A549 treated with AZD2906 at 1 μM for 4 hours (cell line): ENCODE measurements at places on chromosomes 1 and 21. TPM values are rescaled to one million over a fixed set of nuclear protein-coding genes. Genes with fewer than 3 reads are reported as not detected.

FOXO6 gene
- 0.42 to 1.0 TPM (median 0.96 TPM) in 5 replicates for total RNA-seq

NPHS2 gene
- not detected in 5 replicates for total RNA-seq

OR2W3 gene
- not detected in 5 replicates for total RNA-seq

BMP8B gene
- 4.2 to 5.2 TPM (median 5.0 TPM) in 5 replicates for total RNA-seq

PRR9 gene
- total RNA-seq: 0.05 TPM in 1 of 5 replicates, not detected in the others

KRTAP12-2 gene
- not detected in 5 replicates for total RNA-seq

ANGPTL7 gene
- not detected in 5 replicates for total RNA-seq

PDZK1 gene
- total RNA-seq: 0.56 to 1.2 TPM (median 0.83 TPM) in 5 replicates

KISS1 gene
- total RNA-seq: 0.36 to 0.70 TPM (median 0.49 TPM) in 4 of 5 replicates, not detected in the other

CELA3A gene
- total RNA-seq: not detected in 5 replicates

LRRC3 gene
- total RNA-seq: 1.8 to 2.4 TPM (median 2.1 TPM) in 5 replicates

OTUD3 gene
- total RNA-seq: 2.5 to 2.8 TPM (median 2.6 TPM) in 5 replicates

CC2D1B gene
- 18.2 to 22.9 TPM (median 20.6 TPM) in 5 replicates for total RNA-seq

MIXL1 gene
- total RNA-seq: 0.05 to 0.09 TPM (median 0.07 TPM) in 4 of 5 replicates, not detected in the other

GBP5 gene
- 0.05 to 0.06 TPM in 2 of 5 replicates, not detected in the others for total RNA-seq

C1orf185 gene
- not detected in 5 replicates for total RNA-seq

ATP1A4 gene
- 0.07 TPM in 1 of 5 replicates, not detected in the others for total RNA-seq

FAM3B gene
- total RNA-seq: not detected in 5 replicates

UTS2 gene
- total RNA-seq: 0.18 TPM in 1 of 5 replicates, not detected in the others

GUCA2A gene
- 0.13 TPM in 1 of 5 replicates, not detected in the others for total RNA-seq

TLR5 gene
- total RNA-seq: 0.13 to 0.24 TPM (median 0.19 TPM) in 5 replicates

IGSF9 gene
- total RNA-seq: 0.12 to 0.22 TPM (median 0.15 TPM) in 5 replicates

PDC gene
- 0.05 TPM in 1 of 5 replicates, not detected in the others for total RNA-seq

OR2AK2 gene
- not detected in 5 replicates for total RNA-seq

GJA5 gene
- 0.02 to 0.07 TPM in 2 of 5 replicates, not detected in the others for total RNA-seq

TTC34 gene
- 0.02 to 0.05 TPM (median 0.03 TPM) in 5 replicates for total RNA-seq

MCL1 gene
- total RNA-seq: 249 to 315 TPM (median 297 TPM) in 5 replicates

IL20 gene
- 0.10 TPM in 1 of 5 replicates, not detected in the others for total RNA-seq

ARF1 gene
- total RNA-seq: 403 to 452 TPM (median 450 TPM) in 5 replicates

TNFRSF18 gene
- total RNA-seq: 0.09 to 0.20 TPM (median 0.13 TPM) in 4 of 5 replicates, not detected in the other

CACNA1S gene
- total RNA-seq: 0.01 TPM in 2 of 5 replicates, not detected in the others

CA6 gene
- total RNA-seq: not detected in 5 replicates

CXADR gene
- total RNA-seq: 9.6 to 16.1 TPM (median 12.1 TPM) in 5 replicates

FAAH gene
- 0.46 to 1.1 TPM (median 0.62 TPM) in 5 replicates for total RNA-seq

KCND3 gene
- total RNA-seq: 0.02 to 0.03 TPM (median 0.03 TPM) in 3 of 5 replicates, not detected in the others

PRKCZ gene
- 8.0 to 10.9 TPM (median 9.2 TPM) in 5 replicates for total RNA-seq

ORC1 gene
- total RNA-seq: 22.0 to 27.7 TPM (median 23.6 TPM) in 5 replicates

TMEM200B gene
- total RNA-seq: 0.07 to 0.20 TPM (median 0.10 TPM) in 5 replicates

CROCC gene
- 6.4 to 9.6 TPM (median 7.0 TPM) in 5 replicates for total RNA-seq

CRYAA gene
- total RNA-seq: 0.13 to 0.16 TPM in 2 of 5 replicates, not detected in the others

HIPK1 gene
- total RNA-seq: 12.1 to 17.5 TPM (median 15.4 TPM) in 5 replicates

DCDC2B gene
- total RNA-seq: not detected in 5 replicates

CDC42BPA gene
- 8.4 to 11.7 TPM (median 9.7 TPM) in 5 replicates for total RNA-seq

BRDT gene
- not detected in 5 replicates for total RNA-seq

CELA2A gene
- not detected in 5 replicates for total RNA-seq

TARBP1 gene
- 9.9 to 12.1 TPM (median 10.7 TPM) in 5 replicates for total RNA-seq

BARHL2 gene
- total RNA-seq: not detected in 5 replicates

MYBPH gene
- total RNA-seq: not detected in 5 replicates

CRYBG2 gene
- 1.4 to 2.7 TPM (median 1.6 TPM) in 5 replicates for total RNA-seq

FBXO44 gene
- 12.3 to 17.7 TPM (median 17.0 TPM) in 5 replicates for total RNA-seq

FMOD gene
- 0.05 to 0.19 TPM in 2 of 5 replicates, not detected in the others for total RNA-seq

ESPN gene
- 0.43 to 0.79 TPM (median 0.53 TPM) in 5 replicates for total RNA-seq

NHLH1 gene
- 0.32 to 0.71 TPM (median 0.40 TPM) in 5 replicates for total RNA-seq

RGSL1 gene
- total RNA-seq: not detected in 5 replicates

FH gene
- total RNA-seq: 81.2 to 86.5 TPM (median 85.4 TPM) in 5 replicates

ARMH1 gene
- 0.50 to 1.5 TPM (median 0.98 TPM) in 5 replicates for total RNA-seq
